Epithelial cell of prostate (primary cell): ENCODE measurements at places on chromosomes 11 and 22.

DNA sequence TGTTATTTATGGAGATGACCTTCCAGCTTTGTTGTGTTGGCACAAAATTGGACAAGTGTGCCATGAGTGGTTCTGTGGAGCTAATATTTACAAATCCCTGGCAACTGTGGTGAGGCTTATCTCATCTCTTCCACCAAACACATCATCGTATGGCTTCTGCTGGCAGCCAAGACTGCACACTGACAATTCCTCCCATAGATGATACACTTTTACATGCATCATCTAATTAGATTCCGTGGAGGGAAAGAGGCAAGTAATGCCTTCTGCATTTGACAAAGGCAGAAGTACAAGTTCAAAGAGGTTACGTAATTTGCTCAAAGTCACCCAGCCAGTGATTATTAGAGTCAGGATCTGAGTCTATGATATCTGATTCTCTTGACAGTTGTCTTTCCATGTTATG is 62.7 kb upstream of the KIRREL3 start:
- no peak for DNase-seq

DNA sequence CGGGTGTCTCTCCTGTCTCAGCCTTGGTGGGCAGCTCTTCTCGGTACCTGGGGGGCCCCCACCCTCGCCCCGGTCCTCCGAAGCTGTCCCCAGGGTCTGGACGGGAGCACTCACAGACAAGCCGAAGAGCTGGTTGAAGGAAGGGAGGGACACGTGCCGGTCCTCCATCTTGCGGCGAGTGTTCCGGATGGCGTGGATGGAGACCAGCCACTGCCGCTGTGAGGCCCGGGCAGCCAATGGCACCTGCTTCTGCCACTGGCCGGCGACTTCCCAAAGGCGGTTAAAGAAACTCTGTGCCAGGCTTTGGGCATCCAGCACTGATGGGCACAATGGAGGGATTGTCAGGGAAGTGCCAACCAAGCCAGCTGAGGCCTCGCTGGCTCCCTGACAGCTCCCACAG is 18.7 kb downstream of the PPM1F start:
- DNase-seq, result no peak

DNA sequence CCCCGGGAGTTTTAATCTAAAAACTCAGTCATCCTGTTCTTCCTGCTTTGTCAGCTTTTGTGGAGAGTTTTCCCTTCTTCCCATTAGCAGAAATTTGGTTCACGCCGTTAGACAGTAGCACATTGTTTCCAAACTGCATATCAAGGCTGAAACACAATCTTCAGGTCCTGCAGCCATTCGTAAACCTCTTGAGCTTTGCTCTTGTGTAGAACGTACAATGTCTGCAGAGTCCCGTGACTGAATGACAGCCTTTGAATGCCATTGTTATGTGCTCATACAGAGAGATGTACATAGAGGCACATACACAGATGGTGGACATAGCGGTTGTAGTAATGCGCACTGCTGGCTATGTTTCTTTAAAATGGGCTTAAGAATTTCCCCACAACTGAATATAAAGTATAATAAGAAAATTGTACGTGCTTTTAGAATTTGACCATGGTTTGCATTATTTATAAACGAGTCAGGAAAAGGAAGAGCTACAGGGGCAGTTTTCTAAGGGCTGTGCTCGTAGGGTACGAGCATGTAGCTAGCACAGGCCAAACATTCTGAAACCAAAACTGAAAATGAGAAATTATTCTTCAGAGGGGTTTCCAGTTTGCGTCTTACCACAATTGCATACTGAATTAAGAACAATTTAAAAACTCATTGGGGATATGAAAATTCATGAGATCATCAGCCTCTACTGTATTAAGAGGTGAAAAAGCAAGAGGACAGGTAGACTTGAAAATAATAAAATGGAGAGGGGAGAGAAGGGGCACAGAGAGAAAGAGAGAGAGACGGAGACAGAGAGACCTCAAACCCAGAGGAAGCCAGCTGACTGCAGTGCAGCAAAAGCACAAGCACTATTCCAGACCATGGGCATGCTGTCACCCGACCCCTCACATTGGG is 310.1 kb downstream of the CADM1 start:
- DNase-seq, result no peak

- no peak for DNase-seq
Measured at GRCh38 chr22:39169797-39170466, 17.5 kb upstream of the CBX7 start.

- DNase-seq, result peak; percentile 20
Measured at GRCh38 chr11:26088391-26088790, 243.5 kb upstream of the ANO3 start.

DNA sequence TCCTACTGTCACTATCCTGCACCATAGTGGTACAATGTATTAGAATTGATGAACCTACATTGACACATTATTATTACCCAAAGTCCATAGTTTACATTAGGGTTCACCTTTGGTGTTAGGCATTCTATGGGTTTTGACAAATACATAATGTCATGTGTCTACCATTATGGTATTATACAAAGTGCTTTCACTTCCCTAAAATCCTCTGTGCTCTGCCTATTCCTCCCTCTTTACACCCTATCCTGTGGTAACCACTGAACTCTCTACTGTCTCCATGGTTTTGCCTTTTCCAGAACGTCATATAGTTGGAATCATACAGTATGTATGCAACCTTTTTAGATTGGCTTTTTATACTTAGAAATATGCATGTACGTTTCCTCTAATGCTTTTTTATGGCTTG is 51.5 kb downstream of the CCDC15 start:
- no peak for DNase-seq

DNA sequence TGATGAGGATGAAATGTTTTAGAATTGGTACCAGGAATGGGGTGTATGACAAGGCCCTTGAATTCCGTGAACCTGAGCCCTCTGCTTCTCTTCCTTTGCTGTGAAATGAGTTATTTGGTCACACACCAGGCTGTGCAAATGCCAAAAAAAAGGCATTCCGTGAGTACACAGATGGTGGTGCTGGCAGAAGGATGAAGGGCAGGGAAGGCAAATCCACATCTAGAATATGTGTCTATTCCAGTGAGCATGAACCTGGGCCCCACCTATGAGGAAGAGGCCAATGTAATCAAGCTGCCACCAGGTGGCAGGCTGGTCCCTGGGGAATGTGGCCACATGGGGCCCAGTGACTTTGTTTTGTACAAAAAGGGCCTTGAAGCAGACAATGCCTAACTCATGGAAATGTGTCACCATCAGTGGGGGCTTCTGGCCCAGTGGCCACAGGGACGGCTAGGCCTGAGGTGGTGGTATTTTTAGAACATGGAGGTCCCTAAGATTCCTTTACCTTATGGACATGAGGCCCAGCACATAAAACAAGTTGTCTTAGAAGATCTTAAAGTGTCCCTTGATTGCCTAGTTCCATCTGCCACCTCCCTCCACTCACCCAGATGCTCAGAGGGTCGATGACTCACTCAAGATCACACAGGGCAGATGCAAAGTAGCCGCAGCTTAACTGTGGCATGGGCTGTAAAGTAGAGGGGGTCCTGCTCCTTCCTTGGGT is 3.9 kb upstream of the RNF215 start:
- DNase-seq, result no peak

DNA sequence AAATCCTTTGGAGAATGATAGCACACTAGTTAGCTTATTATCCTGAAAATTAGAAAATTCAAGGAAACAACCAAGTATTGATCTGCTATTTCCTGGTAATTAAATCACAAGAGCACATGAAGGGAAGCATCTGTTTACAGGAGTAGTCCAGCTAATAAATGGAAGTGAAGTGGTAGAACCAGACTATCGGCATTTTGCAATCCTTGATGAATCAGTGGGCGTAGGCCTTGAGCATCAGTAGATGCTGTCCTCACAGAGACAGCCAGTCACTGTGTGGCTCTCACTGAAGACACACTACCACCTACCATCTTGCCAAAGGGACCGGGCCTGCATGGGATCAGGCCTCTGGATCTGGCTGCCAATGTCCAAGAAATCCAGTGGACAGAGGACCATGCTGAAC is 69.8 kb downstream of the FBLN1 start:
- peak; percentile 76 for DNase-seq

GRCh38 chr22:45879552-45879949 is 97.4 kb downstream of the WNT7B start:
- DNase-seq, result no peak

DNA sequence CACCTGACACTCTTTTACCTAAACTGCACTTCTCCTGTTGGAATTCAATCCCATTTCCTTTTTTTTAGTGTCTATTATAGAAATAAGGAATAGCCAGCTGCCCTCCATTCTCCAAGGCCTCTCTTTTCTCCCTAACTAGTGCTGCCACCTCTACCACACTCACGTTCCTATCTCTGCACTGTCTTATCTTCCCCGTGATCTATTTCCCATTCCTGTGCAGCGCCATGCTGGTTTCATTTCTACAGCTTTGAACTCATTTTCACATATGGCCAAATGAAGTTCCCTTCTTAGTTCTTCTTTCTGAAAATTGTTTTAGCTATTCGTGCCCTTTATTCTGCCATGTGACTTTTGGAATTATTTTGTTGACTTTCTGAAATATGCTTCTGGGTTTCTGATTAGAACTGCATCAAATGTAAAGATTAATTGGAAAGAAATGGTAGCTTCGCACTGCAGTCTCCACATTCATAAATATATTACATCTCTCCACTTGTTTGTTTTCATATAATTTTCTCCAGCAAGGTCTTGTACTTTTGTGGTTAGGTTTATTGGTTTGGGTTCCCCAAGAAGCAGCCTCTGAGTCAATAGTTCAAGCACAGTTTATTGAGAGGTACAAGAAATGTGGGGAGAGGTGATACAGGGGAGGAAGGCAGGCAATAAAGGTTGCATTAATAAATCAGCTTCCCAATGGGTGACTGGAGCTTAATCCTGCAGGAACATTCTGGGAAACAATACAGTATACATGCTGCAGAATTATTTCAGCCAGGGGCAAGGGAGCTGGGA is 43.7 kb upstream of the DRD2 start:
- DNase-seq, result no peak

DNA sequence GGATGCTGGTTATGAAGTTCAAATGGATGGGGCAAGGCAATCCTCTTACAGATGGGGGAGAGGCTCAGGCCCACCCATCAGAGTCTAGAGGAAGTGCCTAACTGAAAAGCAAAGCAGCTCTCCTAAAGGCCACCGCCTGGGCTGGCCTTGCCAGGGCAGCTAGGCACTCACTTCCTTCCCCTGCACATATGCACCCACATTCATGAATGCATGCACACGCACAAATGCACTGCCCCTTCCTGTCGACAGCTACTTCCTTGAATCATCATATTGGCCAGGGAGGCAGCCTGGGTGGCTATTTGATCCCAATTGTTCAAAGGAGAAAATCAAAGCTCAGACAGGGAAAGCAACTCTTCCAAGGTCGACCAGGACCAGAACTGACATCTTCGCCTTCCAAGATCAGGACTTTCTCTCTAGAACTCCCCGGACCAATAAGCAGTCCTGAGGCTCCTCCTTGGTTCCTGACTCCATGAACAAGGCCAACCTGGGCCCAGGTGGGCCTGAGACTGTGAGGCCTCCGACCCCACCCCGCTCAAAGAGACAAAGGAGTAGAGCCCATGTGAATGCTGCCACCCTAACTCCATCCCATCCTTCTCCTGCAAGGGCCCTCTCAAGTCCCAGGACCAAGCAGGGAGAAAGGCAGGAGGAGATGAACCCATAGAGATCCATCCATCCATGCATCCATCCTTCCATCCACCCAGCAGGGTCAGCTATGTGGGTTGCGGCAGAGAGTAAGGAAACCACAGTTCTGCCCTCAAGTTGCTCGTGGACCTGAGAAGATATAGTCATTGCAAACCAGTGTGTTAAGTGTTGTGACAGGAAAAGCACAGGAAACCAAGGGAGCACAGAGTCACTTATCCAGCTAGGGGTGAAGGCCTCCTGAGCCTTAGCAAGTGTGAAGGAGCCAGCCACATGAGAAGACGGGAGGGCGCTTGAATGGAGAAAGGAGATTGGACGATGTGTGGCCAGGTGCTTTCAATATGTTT is 35.4 kb upstream of the LMO1 start:
- no peak for DNase-seq

GRCh38 chr22:44212936-44213335 is 32.2 kb downstream of the PARVG start:
- DNase-seq, result no peak

GRCh38 chr22:23268139-23268712 is 87.9 kb downstream of the BCR start:
- no peak for DNase-seq
